ENCODE measurements at places on chromosomes 6 and 20.

DNA sequence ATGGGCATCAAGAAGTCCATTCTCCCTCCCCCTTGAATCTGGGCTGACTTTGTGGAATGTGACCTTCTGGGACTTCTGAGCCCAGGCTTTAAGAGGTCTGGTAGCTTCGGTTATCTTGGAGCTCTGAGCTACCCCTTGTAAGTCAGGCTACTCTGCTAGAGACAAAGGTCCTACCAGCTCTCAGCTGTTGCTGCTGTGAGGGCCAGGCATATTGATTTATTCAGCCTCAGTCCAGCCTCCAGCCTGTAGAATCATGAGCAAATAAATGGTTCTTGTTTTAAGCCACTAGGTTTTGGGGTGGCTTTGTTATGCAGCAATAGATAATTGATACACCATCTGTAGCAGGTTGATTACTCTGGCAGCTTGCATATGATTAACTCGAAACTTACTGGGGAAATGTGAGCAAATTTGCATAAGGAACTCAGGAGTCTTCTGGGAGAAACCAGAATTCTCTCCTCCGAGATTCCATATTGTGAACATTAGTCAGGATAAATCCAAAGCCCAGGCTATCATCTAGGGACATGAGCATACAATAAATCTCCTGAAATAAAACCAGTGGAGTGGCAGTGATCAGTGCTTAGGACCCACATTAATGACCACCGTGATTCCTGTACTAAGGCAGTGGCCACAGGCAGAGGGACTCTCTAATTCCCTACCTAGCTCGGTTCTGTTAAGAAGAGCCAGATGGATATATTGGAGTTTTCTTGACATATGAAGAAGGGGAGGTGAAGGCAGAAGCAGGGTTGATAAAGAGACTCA, 336.1 kb downstream of the CDC5L start:
- no peaks in the 10 kb centered on the region for H3K4me1 ChIP-seq
- no peaks in the 10 kb centered on the region for H3K36me3 ChIP-seq
- H3K27me3 ChIP-seq: no peaks in the 10 kb centered on the region
- no peak overlapping the region for H3K27ac ChIP-seq
- H3K4me3 ChIP-seq: no peak overlapping the region
- DNase-seq: no peak

DNA sequence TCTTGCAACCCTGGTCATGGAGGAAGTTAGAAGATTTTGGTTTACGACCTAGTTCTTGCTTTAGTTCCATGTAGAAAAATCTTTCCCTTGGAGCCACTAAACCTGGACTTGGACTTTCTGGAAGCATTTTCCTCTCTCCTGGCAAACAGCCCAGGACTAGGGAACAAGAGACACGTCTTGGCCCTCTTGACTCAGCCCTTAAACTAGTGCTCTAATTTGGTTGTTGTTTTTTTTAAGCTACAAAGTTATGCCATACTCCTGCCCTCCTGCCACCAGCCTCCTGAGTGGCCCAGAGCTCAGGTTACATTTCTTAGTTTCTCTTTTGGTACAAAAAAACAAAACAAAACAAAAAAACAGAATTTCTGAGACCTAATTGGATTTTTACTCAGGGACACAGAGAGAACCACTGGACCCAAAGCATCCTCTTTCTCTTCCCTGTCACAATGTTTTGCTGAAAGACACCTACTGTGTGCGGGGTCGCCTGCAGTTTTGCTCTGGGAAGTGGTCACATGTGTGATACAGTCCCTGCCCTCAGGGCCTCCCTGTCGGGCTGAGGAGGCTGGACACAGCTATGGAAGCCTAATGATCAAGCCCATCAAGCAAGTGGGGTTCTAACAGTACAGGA, 32.3 kb upstream of the SCUBE3 start:
- H3K27ac ChIP-seq: no peak overlapping the region
- no peak overlapping the region for H3K4me3 ChIP-seq
- H3K27me3 ChIP-seq: peaks cover 12% of the 10 kb centered on the region

GRCh38 chr20:21628800-21629199, 76.7 kb upstream of the PAX1 start:
- no peak for DNase-seq
- no peaks in the 10 kb centered on the region for H3K36me3 ChIP-seq
- H3K4me1 ChIP-seq: no peaks in the 10 kb centered on the region
- H3K4me3 ChIP-seq: no peak overlapping the region

DNA sequence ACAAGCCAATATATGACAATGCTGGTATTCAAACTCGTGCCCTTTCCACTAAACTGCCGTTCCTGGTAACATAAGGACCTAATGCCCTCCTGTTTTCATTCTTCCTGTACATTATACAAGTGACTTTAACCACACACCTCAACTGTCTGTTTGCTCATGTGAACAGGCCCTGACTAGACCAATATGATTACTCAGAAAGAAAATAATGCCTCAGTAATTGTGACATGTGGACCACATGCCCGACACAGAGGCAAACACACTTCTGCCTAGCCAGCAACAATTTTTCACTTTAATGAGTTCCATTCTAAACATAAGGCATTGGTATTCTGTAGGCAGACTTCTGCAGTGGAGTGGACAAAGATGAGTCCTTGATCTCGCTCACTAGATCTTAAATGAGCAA, 30.0 kb downstream of the SLC22A16 start:
- H3K27ac ChIP-seq: no peak overlapping the region
- no peaks in the 10 kb centered on the region for H3K4me1 ChIP-seq
- H3K36me3 ChIP-seq: no peaks in the 10 kb centered on the region
- peaks cover 4% of the 10 kb centered on the region for H3K27me3 ChIP-seq

GRCh38 chr20:56358600-56359211, at the start of gene FAM210B:
FAM210B (plus strand) TSS chr20:56358974; CDS start chr20:56359006, 32 bp downstream.
- peak within 1 kb of the TSS; percentile 86 for H3K4me3 ChIP-seq
- no peaks in the 10 kb centered on the region for H3K27me3 ChIP-seq
- no peak within 1 kb of the TSS for H3K27ac ChIP-seq
- no peaks in the 10 kb centered on the region for H3K36me3 ChIP-seq

DNA sequence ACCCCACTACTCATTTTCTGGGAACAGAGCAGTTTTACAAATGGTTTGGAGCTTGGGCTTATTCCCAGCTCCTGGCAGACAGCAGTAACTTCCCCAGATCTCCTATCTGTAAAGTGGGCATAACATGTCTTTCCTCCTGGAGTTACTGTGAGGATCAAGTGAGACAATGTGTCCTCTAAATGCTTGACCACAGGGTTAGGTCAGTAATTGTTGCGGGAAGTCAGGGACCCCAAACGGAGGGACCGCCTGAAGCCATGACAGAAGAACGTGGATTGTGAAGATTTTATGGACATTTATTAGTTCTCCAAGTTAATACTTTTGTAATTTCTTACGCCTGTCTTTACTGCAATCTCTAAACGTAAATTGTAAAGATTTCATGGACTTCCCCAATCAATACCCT, 15.3 kb upstream of the ZNFX1 start:
- H3K27me3 ChIP-seq: no peaks in the 10 kb centered on the region
- DNase-seq: no peak
- no peak overlapping the region for H3K4me3 ChIP-seq
- H3K4me1 ChIP-seq: peaks cover 8% of the 10 kb centered on the region
- no peak overlapping the region for H3K27ac ChIP-seq

GRCh38 chr20:47318586-47319516, 37.6 kb downstream of the ZMYND8 start:
- peaks cover 6% of the 10 kb centered on the region for H3K36me3 ChIP-seq
- H3K4me3 ChIP-seq: no peak overlapping the region
- peaks cover 56% of the 10 kb centered on the region for H3K4me1 ChIP-seq
- no peak overlapping the region for H3K27ac ChIP-seq
- no peaks in the 10 kb centered on the region for H3K27me3 ChIP-seq
- no peak for DNase-seq

DNA sequence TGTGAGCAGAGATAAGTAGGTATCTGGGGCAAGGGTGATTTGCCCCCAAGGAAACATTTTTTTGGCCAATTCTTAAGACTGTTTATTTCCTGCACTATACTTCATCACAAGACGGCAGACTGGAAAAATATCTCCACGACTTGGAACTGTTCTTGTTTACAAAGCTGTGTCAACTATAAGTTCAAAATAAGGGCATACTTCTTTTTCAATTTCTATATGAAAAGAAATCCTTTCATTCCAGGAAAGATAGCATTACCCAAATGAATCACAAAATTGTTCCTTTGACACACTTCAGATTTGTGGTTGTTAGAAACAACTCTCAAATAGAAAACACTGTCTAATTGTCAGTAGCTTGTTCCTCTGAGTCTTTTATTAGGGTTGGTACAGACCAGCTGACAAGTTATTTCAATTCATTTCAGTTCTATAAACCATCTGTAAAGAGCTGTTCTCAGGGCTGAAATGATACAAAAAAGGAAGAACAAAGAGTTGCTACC, 212.9 kb upstream of the PRDM1 start:
- no peaks in the 10 kb centered on the region for H3K36me3 ChIP-seq
- no peak overlapping the region for H3K27ac ChIP-seq
- no peaks in the 10 kb centered on the region for H3K4me1 ChIP-seq
- no peak for DNase-seq
- no peak overlapping the region for H3K4me3 ChIP-seq

DNA sequence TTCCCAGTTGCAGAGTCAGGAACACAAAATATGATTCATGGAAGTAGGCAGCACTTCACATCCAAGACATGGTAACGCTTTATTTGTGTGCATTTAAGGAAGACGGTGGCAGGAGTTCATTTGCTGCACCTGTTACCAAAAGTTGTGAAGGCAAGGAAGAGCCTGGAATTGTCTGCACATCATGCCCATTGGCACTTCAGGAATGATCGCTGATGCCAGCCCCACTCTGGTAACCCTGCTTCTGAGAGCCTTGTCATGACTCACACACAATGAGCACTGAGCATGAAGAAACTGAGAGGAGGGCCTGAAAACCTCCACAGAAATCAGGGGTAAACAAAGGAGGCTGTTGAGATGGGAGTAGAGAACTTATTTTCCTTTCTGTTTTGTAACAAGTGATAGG, 181.1 kb downstream of the RPS12 start:
- no peaks in the 10 kb centered on the region for H3K27me3 ChIP-seq
- no peak overlapping the region for H3K4me3 ChIP-seq
- no peaks in the 10 kb centered on the region for H3K4me1 ChIP-seq
- no peak overlapping the region for H3K27ac ChIP-seq
- no peaks in the 10 kb centered on the region for H3K36me3 ChIP-seq

DNA sequence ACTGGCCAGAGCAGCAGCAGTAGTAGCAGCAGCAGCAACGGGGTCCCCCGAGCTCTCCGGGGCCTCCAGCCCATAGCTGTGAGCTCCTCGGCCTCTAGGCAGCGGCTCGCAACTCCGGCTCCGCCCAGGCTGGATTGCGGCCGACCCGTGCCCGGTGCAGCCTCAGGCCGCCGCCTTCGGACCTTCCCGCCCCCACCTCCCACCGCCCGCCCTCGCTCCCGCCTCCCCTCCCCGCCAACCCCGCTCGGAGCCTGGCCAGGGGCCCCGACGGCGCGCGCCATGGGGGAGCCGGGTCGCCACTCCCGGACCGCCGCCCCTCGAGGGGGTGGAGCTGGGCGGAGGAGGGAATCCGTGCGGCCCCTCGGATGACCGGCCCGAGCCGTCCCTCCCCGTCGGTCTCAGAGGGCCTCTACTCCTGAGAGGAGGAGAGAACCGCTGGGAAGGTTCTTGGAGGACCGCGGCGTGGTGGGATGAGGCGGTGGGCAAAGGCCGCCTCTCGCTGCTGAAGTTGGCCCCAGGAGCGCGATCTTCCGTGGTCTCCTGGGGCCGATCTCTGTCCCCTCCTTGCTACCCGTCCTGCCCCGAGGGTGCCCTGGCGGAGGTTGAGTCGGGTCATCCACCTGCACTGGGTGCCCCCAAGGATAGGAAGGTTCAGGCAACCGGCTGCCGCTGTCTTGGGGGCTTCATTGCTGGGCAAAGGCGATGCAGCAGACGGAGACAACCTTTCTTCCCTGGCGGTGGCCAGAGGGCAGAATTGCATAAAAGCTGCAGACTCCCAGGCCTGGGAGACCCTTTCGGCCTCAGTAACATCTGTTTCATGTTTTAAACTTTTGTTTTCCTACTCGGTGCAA, at the start of gene ADAM33:
TSS of gene ADAM33 (minus strand) at position 80 of the 851 bp plus-strand sequence. CDS start at position 74, 6 bp downstream.
- H3K27ac ChIP-seq: no peak within 1 kb of the TSS
- H3K4me3 ChIP-seq: no peak within 1 kb of the TSS
- no peaks in the 10 kb centered on the region for H3K36me3 ChIP-seq
- peaks cover 33% of the 10 kb centered on the region for H3K27me3 ChIP-seq

DNA sequence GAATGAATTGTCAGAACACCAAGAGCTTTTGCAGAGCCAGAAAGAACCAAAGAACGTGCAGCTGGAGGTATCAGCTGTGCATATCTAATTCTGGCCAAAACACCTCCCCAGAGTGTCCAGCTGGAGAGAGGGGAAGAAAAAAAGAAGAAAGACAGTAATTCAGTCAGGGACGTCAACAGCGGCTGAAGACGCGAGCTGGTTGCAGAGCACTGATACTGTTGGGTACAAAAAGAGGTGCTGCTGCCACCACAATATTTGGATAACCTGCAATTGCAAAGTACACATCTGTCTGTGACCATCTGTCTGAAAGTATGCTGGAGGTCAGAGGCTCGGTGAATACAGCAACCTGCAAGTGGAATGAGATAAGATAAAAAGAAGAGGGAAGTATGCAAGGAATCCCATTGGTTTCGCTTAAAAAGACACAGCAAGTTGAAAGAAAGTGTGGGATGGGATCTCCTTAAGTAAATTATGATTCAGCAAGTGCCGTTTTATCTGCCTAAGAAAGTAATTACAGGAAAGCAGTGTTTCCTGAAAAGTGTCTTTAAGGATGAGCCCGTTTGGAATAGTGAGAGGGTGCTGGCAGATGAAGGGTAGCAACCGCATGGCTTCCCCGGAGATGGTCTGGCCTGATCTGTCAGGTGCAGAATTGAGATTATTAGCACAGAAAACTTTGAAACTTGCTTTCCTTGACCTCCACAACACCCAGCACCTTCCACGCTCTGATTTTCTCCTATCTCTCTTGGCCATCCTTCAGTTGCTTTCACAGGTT, 189.9 kb upstream of the PRDM1 start:
- peaks cover 4% of the 10 kb centered on the region for H3K27me3 ChIP-seq
- no peaks in the 10 kb centered on the region for H3K36me3 ChIP-seq
- no peak overlapping the region for H3K27ac ChIP-seq
- H3K4me1 ChIP-seq: peaks cover 8% of the 10 kb centered on the region

DNA sequence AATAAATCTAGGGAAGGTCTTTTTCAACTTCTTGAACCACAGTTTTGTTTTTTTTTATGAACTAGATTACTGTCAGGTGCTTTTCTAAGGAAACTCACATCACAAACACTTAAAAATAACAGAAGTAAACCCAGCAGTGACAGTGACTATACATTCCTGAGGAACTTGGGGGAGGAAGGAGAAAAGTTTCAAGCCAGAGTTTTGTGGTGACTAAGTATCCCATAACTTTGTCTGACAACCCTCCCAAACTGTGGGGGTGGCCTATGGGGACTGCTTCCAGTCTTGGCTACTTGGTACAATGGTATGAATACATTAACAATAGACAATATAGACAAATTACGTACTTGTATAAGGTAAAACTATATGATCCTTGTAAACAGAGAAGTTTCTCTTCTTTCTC, 202.5 kb upstream of the MAN1A1 start:
- H3K36me3 ChIP-seq: no peaks in the 10 kb centered on the region
- no peak overlapping the region for H3K4me3 ChIP-seq
- DNase-seq: no peak

DNA sequence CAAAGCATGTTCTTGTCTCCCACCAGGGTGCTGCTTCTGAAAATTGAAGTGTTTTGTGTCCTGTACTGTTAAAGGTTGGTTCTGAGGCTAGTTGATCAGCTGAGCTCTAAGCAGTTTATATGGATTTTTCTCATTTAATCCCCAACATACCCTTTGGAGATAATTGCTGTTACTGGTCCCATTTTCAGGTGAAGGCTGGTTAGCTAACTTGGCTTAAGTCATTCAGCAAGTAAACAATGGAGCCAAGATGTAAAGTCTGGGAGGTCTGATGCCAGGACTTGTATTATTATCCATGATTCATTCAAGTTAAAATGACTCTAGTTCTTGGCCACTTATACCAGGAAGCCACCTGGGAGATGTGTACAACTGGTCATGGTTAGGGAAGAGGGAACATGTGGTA, 42.5 kb upstream of the FERMT1 start:
- H3K27ac ChIP-seq: no peak overlapping the region
- H3K4me3 ChIP-seq: no peak overlapping the region
- no peak for DNase-seq
- no peaks in the 10 kb centered on the region for H3K36me3 ChIP-seq
- no peaks in the 10 kb centered on the region for H3K4me1 ChIP-seq
